HFF-Myc (cell line): ENCODE measurements at places on chromosomes 1 and 21.
A peak's percentile ranks its signal among the peaks of the same experiment; 100 is the strongest.

- no peak for DNase-seq
Observed at GRCh38 chr1:195979646-195980045, 628.6 kb downstream of the KCNT2 start.

- DNase-seq: no peak
Observed at GRCh38 chr1:43241413-43241836, 28.4 kb upstream of the TMEM125 start.

GRCh38 chr1:156618853-156619581, at the start of gene HAPLN2:
Gene HAPLN2 (plus strand): TSS chr1:156619415. CDS start chr1:156623491, 4,076 bp downstream.
- no peak for DNase-seq

DNA sequence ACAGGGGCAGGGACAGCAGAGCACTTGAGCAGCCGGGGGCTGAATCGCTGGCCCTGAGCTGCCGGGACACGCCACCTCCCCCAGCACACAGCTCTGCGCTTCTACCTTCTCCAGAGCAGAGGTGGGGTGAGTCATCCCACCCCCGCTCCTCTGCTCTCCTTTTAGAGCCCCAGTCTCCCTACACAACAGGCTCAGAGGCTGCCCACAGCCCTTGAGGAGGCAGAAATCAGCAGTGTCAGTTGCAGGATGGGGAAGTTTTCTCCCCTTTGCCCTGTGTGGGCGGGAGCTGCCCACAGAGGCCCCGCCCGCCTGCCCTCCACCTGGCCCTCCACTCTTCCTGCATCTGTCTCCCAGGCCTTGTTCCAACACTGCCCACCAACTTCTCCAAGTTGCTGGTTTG, 94.6 kb downstream of the STUM start:
- peak; percentile 37 for DNase-seq

GRCh38 chr1:101174722-101175121, 62.1 kb upstream of the S1PR1 start:
- DNase-seq: no peak

DNA sequence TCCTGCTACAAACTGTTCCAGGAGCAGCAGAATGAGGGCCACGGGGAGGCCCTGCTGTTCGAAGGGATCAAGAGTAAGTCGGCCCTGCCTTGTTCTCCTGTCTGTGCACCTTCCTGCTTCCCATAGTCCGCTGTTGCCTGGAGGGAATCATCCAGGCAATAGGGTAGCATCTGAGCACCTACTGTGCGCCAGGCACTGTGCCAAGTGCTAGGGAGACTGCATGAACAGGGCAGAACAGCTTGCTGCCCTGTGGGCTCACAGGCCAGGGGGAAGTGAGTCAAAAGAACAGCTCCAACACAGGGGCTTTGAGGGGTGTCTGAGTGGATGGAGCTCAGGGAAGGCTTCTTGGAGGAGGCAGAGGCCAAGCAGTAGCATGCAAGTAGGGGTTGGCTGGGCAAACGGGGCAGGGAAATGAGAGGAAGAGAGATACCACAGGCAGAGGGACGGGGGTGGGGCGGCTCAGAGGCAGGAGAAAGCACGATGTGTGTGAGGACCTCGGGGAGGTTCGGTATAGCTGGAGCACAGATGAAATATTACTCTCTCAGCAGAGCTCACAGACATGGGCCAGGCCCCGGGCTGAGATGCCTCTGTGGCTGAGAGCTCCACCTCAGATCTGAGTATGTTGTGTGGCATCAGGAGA, 15.5 kb upstream of the PADI6 start:
- DNase-seq: no peak

GRCh38 chr1:11857164-11857851, 1.4 kb downstream of the NPPB start:
- no peak for DNase-seq

DNA sequence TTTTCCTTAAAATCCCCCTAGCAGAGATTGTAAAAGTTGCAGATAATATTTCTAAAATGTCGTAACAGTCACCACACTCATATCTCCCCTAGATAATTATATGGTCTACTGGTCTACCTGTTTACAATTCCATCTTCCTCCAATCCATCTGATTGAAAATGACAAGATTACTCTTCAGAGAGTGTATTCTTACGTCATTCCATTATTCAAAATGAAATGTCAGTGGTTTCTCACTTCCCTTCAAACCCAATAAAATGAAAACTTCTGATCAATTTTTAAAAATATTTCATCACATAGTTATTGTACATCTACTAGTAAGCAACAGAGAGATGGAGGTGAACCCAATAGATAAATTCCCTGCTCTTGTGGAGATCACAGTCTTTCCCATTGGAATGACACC, 202.2 kb upstream of the C8B start:
- DNase-seq: no peak

- DNase-seq: no peak
Observed at GRCh38 chr1:51867479-51868232, 10.9 kb downstream of the NRDC start.

- DNase-seq: no peak
Observed at GRCh38 chr1:157472056-157472701, 80.1 kb downstream of the FCRL5 start.

- DNase-seq: no peak
Observed at GRCh38 chr1:42690477-42691156, 8.4 kb downstream of the YBX1 start.

DNA sequence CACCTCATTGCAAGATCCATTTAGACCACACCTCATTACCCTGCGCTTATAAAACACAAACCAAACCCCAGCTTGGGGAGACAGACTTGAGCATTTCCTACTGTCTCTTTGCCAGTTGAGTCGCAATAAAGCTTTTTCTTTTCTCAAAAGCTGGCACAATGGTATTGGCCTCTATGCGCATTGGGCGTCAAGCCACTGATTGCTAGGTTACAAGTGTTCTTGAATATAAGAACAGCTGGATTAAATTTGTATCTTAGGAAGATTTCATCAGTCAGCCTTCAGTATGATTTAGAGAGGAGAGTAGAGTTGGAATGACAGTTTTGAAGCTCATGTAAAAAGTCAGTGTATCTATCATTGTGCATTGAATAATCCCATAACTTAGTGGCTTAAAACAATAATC, 84.9 kb upstream of the RAB4A start:
- DNase-seq: no peak

DNA sequence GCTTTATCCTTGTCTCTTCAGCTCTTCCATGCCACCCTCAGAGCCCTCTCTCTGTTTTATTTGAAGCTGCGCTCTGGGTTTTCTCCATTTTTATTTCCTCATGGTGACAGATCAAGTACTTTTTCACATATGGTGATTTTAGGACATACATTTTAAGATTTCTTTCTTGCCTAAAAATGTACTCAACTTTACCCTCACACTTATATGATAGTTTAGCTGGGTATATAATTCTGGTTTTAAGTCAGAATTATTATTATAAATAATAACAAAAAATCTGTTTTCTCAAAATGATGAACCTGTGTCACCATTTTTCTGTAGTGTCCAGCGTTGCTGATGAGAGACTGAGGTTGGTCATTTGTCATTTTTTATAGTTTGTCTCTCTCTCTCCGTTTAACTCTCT, 754 bp upstream of the KRTAP10-5 start:
- DNase-seq: no peak

GRCh38 chr1:103327054-103327719, 198.3 kb upstream of the RNPC3 start:
- DNase-seq: no peak

DNA sequence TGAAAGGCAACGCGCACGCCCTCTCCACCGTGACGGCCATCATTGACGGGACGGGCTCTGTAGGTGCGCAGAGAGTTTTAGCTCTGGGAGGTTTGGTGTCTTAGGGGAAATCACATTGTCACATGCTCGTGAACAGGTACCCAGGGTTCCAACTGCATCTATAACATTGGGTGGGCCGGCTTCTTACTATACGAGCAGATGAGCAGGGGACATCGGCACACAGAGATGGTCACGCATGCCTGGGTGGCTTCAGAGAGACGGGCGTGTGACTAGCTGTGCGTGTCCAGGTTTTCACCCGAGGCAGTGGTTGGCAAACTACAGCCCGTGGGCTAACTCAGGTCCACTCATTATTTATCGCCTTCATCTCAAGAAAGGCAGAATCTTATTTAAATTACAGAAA, 54.7 kb downstream of the SLC37A1 start:
- no peak for DNase-seq

- DNase-seq: no peak
Observed at GRCh38 chr1:44371206-44371605, 16.1 kb upstream of the ERI3 start.

- no peak for DNase-seq
Observed at GRCh38 chr1:67323087-67323486, 15.4 kb downstream of the IL12RB2 start.

DNA sequence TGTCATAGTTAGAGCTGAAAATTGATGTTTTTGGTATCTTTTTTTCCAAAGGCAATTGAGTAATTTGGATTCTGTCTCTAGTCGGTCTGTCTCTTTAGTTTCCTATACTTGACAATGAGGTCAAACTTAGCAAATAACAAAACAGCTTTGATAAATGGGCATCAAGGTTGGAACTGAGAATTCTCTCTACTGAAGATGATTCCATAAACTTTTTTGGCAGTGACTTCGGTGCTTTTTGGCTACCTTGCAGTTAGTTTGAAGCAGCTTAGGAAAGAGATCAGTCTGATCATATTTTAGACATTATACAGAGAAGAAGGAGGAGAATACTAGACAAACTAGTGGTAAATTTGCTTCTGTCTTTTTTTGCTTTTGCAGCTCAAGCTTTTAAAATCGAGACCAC, 559 bp downstream of the VCAM1 start:
- no peak for DNase-seq

GRCh38 chr21:29105218-29105617, 25.2 kb upstream of the MAP3K7CL start:
- DNase-seq: no peak

DNA sequence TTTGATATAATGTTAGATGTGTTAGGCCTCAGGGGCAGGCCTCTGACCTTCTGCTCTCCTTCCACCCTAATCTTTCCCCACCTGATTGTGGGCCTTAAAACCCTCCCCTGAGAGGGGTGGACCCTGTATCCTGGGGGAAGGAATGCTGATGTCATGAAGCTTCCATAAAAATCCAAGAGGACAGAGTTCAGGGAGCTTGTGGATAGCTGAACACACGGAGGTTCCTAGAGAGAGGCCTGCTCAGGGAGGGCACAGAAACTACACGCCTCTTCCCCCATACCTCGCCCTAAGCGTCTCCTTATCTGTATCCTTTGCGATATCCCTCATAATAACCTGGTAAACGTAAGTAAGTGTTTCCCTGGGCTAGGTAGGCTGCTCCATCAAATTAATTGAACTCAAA, 4.3 kb downstream of the MFN2 start:
- DNase-seq: no peak

- peak; percentile 17 for DNase-seq
Observed at GRCh38 chr1:55155522-55155921, 59.6 kb downstream of the USP24 start.

GRCh38 chr1:41913014-41913413, 5.7 kb downstream of the HIVEP3 start:
- no peak for DNase-seq

DNA sequence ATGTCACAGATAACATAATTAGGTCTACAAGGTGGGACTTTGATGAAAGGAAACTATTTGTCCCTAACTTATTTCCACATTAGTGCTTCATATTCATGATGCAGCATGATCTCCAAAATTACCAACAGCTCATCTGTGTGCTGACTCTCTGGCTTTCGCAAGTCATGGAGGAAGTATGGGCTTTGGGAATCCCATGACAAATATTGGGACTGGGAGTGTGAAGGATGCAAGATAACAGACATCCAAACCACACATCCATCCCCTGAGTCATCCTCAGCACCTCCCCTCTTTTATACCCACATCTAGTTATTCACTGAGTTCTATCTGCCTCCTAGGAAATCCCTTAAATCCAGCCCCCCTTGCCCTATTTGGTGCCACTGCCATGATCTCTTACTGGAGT, 102.8 kb upstream of the COL24A1 start:
- no peak for DNase-seq

- no peak for DNase-seq
Observed at GRCh38 chr1:54160351-54160750, 7.6 kb upstream of the CDCP2 start.

DNA sequence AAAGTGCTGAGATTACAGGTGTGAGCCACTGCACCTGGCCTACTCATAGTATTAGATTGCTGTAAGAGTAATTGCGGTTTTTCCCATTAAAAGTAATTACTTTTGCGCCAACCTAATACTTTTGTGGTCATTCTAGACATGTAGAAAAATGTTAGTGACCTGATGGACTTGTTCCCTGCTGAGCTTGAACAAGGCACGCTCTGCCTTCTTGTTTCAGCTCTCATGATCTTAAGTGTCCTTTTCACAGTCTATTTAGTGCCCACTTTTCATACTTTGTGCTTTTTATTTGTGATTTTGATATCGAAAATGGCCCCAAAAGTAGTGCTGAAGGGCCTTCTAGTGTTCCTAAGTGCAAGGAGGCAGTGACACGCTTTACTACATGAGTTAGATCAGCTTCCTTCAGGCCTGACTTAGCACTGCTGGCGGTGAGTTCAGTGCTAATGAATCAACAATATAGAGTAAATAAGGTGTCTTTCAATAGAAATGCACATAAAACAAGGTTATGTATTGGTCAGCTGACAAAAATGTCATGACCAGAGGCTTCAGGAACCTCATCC, 5.6 kb upstream of the RD3 start:
- DNase-seq: no peak

GRCh38 chr1:198528364-198528763, 12.1 kb downstream of the ATP6V1G3 start:
- no peak for DNase-seq

- DNase-seq: no peak
Observed at GRCh38 chr1:224185208-224185607, 2.2 kb downstream of the DEGS1 start.
